ENCODE measurements at places on chromosomes 4 and X.

DNA sequence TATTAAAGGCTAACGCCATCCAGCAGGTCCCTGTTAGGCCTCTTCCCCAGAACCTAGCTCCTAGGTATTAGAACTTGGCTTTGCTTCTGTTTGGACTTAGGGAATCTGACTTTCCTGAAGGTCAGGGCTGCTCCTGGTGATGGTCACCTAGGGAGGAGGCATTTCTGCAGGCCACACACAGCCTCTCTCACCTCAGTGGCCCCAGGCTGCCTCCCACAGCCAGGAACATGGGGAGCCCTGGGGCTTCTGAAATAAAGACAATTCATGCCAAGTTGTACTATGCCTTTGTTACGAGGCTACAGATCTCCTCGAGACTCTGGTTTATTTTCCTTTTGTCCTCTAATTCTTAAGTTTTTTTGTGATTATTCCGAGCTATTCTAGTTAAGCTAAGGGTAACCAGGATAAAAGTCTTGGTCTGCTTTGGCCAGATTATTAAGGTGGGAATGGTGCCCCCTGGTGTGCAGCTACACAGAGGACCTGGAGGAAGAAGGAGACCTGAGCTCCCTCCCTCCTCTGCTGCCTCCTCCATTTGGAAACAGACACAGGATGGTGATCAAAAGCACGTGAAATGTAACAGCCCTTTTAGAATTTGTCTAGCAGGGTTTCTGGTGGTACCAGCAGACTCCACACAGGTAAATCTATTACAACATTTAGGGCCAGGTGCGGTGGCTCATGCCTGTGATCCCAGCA lies 131.0 kb downstream of the DCLK2 start:
- DNase-seq = peak; percentile 85

GRCh38 chrX:19625612-19626011 lies 110.3 kb upstream of the MAP3K15 start:
- DNase-seq = no peak

DNA sequence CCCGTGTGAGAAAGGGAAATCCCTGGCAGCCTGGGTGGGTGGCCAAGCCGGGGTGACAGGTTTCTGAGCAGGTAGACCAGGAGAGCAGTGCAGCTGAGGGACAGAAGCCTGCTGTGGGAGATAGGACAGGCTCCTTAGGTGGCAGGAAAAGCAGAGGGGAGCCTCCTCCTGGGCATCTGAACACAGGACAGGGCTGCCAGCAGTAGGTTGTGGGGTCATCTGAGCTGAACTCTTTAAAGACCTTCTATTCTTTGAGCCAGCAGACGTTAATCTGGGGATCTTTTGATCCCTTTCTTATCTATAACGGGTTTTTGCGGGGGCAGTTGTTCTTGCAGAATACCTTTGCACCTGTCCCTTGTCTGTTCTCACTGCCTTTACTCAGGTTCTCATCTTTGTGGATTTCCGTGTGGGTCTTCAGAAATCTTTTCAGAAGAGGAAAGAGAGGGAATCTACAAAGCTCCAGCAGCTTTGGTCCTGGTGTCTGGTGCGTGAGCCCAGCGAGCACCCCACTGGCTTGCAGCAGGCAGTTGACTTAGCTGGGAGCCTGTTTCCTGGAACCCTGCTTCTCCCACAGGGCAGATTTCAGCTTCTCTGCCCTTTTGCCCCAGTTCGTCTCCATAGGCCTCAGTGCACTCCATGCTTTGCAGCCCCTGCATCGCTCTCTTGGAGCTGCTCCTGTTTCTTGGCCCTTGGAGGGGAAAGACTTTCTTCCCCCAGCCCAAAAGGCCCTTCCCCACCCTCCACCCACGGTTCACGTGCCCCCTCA lies 35.8 kb upstream of the TADA2B start:
- no peak for DNase-seq

- no peak for DNase-seq
Measured at GRCh38 chrX:1894740-1895139, 279.9 kb downstream of the ASMT start.

DNA sequence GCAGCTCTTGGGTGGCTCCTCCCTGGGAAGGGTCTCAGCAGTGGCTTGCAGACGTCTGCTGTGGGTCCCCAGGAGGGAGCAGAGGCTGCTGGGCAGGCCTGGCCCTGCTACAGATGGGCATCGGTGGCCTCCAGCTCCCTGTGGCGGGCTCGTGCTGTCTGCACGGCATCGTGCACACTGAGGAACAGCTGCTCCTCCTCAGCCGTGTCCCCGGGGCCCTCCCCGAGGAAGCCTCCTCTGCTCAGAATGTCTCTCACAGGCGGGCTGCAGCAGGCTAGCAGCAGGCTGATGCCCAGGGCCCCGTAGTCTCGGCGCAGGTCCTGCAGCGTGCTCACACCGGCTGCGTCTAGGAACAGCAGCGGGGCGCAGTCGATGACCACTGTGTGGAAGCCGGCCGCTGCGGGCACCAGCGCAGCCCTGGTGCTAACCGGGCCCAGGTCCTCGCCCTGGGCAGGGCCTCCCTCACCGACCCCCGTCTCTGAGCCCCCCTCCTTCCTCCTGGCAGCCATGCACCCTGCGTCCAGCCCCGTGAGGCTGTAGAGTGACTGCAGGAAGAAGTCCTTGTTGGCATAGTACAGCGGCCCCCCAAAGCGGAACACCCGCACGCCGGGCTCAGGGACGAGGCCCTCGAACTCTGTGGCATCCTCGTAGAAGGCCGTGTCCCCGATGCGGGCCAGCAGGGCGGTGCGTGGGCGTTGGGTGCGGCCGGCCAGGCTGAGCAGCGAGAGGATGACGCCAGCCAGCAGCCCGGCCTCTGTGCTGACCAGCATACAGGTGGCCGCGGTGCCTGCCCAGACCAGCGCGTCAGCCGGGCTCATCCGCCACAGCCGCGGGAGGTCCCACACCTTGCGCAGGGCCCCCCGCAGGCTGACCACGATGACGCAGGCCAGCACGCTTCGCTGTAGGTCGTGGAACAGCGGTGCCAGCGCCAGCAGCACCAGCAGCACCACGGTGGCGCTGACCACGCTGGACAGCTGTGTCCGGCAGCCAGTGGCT lies 2.2 kb downstream of the IDUA start:
- DNase-seq = peak; percentile 62

GRCh38 chr4:66767442-66767841 lies 777.9 kb downstream of the CENPC start:
- DNase-seq = no peak

DNA sequence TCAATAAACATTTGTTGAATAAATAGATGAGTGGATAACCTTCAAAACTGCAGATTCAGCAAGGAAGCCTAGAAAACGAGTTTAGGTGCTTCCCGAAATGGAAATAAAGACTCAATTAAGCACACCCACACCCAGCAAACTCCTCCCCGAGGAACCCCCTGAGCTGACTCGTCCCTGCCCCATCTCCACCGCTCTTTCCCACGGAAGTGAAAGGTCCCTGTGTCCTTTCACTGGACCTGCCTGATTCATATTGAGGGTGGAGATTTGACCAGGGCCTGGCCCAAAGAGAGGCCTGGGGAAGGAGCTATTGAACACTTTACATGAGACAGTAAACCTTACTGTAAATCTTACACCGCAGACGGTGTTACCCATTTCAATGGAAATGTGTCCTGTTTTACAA lies 129.1 kb downstream of the CPZ start:
- DNase-seq = peak; percentile 24

DNA sequence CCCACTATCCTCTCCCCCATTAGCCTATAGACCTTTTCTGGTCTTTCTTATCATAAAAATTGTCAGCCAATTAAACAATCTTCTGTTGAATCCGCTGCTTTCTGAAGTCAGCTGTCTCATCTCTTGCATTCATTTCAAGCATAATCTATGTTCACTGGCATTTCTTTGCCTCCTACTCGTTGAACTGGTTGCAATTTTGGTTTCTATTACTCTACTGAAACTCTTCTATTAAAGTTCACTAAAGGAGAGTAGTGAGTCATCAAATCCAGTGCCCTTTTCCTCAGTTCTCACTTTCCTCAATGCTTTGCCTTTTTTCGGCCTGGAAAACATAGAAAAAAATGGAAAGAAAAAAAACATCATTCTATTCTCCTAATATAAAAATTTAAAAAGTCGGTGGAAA lies 23.9 kb upstream of the CXCL13 start:
- DNase-seq = no peak

GRCh38 chr4:126448086-126448845 lies 1133.5 kb downstream of the FAT4 start:
- DNase-seq = no peak

GRCh38 chr4:90181644-90182043 lies 54.5 kb downstream of the CCSER1 start:
- DNase-seq = no peak
